Left renal pelvis (tissue), 4 donors: ENCODE measurements at places on chromosomes 1 and 21.

GRCh38 chr1:235887676-235888075, 21.0 kb upstream of the LYST start:
- DNase-seq: no peak

DNA sequence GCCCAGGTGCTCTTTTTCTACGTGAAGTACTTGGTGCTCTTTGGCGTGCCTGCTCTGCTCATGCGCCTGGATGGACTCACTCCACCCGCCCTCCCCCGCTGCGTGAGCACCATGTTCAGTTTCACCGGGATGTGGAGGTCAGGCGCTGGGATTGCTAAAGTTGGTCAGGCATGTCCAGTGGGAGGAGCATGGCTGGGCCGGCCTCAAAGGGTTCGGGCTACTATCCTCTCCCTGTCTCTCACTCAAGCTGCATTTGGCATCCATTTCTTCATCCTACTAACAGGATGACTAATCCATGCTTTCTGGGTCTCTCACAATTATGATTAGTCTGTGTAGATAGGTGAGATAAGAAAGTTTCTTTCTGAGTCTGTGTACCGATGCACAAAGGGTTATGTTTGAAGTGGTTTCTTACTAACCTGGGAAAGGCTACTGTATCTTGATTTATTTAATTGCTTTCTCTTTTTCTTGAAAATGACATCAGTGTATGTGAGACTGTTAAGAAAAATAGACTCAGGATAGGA, 135.9 kb downstream of the HHAT start:
- no peak for DNase-seq

DNA sequence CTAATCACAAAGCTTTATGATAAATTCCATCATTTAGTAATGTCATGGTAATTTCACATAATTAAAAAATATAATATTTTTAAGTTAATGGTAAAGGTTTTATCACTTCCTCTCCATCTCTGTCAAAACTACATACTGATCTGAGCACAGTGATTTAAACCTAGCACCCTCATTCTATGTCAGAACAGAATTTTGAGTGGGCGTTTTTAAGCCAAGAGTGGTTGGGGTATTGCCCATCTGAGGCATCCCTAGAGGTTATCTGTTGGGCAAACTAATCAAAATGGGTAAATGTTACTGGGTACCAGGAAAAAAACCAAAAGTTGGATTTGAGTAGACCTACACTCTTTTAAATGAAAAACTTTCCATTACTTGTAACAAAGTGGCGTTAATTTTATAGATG, 100.7 kb upstream of the GFI1 start:
- no peak for DNase-seq

GRCh38 chr1:155893389-155894142, 17.6 kb downstream of the RIT1 start:
- DNase-seq: no peak

DNA sequence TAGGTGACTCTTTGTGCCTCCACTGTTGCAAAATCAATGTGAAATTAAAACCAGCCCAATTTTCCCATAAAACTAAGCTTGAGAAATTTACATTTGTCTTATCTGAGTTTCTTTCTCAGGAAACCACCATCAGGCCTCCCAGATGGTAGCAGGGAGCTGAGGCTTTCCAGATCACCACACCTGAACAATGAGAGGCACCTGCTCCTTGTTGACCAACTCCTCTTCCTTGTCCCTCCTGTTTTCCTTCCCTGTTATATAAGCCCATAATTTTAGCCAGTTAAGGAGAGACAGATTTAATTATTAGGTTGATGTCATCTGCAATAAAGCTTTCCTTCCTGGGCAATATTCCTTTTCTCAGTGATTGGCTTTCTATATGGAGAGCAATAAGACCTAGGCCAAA, 32.0 kb upstream of the C1orf185 start:
- DNase-seq: no peak
